ENCODE measurements at places on chromosomes 6 and 20.

DNA sequence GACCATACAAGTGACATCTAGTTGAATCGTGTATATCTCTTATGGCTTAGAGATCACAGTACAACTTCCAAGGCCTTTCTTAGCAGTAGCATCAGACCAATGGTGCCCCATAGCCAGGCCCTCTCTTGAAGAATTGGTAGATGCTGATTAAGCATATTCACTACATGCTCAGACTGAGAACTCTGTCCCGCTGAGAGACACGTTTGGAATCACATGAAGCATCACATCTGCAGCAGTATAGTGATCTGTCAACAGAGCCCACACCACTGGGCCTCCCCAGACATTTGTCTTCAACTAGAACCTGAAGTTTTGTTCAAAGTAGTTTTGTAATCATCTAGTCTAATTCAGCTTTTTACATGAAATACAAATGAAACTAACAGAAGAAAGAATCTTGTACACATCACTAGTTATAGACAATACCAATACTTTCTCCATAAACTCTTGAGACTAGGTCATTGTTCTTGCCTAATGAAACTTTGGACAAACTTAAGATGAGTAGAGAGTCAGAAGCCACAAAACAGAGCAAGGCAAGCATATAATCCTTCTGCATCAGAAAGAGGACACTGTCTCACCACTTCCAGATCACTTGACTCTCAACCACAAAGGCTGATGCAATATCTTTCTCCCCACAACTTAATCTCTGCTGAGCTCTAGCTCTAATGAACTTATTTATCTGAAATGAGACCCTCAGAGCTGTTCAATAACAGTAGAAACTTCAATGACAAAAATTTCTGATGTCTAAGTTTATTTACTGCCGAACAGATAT is 182.7 kb downstream of the TBX18 start:
- no peak for DNase-seq

DNA sequence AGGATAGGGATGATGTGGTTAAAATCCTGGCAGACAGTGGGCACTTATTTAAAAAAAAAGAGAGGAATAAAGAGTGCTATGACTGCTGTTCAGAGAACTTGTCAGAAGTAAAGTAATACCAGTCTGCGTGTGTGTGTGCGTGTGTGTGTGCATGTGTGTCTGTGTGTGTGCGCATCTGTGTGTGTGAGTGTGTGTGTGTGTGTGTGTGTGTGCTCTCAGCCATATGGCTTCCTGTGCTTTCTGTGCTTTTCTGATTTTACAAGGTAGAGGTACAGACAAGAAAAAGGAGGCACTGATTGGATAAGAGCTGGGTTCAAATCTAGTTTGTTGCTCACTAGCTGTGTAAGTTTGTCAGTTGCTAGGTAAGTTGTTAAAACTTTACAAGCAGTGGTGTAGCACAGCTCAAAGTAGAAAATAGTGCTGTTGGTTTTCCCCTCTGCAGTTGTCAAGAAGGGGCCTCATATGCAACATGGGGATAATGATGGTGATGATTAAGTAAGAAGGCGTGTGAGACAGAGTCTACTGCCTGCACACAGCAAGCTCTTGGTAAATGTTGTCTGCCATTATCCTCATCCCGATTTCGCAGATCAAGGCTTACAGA is 155.3 kb upstream of the ZNF217 start:
- DNase-seq = peak; percentile 34

- DNase-seq = no peak
Measured at GRCh38 chr20:59451066-59451630, 150.7 kb downstream of the EDN3 start.

DNA sequence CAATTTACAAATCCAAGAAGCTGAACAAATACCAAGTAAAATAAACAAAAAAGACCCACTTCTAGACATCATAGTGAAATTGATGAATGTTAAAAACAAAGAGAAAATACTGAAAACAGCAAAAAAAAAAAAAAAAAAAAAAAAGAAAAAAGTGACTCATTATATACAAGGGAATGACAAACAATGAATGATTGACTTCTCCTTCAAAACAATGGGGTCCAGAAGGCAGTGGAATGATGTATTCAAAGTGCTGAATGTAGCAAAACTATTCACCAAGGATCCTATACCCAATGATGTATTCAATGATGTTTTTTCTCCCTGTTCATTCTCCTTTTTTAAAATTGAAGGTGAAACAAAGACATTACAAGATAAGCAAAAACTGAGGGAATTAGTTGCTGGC is 650.0 kb downstream of the UTRN start:
- no peak for DNase-seq

- DNase-seq = peak; percentile 2
Measured at GRCh38 chr6:100176311-100176950, 182.4 kb upstream of the MCHR2 start.

DNA sequence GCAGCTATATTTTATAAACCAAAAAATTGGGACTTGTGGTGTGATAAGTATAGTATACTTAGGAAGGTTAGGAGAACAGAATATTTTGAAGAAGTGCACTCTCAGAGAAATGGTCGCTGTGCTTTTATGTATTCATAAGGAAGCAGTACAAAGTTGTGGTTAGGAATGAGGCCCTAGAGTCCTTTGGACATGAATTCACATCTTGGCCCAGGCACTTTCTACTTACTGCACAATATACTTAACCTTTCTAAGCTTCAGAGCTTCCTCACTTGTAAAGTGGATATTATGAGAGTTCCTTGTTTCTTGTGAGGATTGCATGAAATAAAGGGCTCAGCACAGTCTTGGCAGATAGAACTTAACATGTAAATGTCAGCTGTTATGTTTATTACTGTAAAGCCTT is 21.0 kb upstream of the SERINC3 start:
- DNase-seq = no peak

GRCh38 chr6:3471286-3471685 is 14.4 kb upstream of the SLC22A23 start:
- DNase-seq = no peak

DNA sequence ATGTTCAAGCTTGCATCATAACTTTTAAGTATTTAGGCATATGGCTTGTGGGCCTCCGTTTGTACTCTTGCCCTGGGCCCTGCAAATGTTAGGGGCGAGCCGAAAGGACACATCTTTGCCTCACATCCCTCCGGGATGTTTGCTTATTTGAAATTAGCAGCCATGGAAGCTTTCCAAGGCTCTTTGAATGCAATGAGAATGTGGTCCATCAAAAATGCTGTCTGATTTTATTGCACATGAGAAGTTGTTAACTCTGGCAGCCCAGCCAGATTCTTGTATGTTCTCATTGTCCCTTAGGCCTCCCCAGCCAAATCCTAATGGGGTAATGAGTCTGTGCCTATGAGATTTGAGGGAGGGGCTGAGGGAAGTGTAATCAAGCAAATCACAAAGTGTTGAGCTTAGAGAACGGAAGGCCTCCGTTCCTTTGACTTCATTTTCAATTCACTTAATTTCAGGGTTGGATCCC is 261.2 kb upstream of the MARCKS start:
- DNase-seq = no peak

Measured in OCI-LY7 (cell line).